ENCODE measurements at places on chromosomes 13 and 19.

DNA sequence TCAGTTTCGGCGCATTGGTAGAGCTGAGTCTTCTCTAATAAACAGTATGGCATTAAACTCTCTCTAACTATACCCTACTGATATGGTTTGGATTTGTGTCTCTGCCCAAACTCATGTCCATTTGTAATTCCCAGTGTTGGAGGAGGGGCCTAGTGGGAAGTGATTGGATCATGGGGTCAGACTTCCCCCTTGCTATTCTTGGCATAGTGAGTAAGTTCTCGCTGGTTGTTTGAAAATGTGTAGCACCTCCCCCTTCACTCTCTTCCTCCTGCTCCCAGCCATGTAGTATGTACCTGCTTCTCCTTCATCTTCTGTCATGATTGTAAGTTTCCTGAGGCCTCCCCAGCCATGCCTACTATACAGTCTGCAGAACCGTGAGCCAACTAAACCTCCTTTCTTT lies 682.7 kb upstream of the ARGLU1 start:
- no peak for DNase-seq

- no peak for DNase-seq
These were observed 513.1 kb downstream of the PCDH17 start for GRCh38 chr13:58144616-58145015.

DNA sequence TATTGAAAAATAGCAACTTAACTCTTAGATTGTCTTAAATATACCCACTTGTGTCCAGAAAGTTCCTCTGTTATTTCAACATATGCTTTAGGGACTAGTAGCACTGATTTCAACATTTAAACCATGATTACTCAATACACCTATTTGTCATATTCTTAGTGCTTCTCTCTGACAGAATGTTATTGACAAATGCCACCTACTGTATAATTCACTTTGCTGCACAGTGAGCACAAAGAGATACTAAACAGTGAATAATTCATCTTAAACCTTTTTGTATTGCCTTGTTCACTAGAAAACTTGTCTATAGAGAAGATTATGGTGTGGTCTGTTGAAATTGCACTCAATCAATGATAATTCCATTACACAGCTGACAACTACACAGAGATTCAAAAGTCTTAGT lies 692.6 kb downstream of the PCDH17 start:
- no peak for DNase-seq

DNA sequence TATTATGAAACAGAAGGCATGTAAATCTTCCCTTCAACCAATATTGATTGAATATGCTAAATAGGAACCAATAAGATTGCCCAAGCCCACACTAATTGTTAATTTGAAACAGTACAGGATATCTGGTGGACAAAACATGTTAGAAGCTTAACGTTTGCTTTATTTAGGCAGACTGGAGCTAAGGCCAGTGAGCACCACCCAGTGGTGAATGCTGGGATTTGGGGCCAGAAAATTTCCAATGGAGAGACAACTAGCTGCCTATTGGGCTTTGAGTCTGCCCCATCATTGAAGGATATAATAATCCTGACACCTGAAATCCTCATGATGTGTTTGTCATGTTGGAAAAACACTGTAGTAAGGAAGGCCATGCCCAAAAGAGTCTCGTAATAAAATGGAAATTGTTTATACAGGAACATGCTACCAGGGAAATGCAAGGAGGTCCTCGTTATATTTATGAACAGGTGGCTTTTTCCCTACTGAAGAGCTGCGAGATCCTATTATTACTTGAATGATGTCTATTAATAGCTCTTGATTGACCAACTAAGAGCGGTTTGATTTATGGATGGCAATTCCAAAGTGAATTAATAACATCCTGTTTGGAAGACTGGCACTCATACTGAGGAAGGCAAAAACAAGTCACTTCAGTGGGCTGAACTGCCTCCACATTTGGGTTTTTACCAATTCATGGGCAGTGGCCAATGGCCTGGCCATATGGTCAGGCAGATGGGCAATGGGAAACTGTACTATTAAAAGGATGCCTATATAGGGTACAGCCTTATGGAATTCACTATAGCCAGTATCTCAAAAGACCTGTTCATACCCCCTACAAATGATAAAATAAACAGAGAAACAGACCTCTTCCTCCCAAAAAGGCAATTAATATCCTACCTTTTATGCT lies 8.7 kb downstream of the SIGLECL1 start:
- peak; percentile 3 for DNase-seq

- no peak for DNase-seq
These were observed 144.4 kb downstream of the ZNF675 start for GRCh38 chr19:23542562-23542961.

GRCh38 chr19:56333506-56333905 lies 18.9 kb upstream of the ZSCAN5A start:
- peak; percentile 76 for DNase-seq

DNA sequence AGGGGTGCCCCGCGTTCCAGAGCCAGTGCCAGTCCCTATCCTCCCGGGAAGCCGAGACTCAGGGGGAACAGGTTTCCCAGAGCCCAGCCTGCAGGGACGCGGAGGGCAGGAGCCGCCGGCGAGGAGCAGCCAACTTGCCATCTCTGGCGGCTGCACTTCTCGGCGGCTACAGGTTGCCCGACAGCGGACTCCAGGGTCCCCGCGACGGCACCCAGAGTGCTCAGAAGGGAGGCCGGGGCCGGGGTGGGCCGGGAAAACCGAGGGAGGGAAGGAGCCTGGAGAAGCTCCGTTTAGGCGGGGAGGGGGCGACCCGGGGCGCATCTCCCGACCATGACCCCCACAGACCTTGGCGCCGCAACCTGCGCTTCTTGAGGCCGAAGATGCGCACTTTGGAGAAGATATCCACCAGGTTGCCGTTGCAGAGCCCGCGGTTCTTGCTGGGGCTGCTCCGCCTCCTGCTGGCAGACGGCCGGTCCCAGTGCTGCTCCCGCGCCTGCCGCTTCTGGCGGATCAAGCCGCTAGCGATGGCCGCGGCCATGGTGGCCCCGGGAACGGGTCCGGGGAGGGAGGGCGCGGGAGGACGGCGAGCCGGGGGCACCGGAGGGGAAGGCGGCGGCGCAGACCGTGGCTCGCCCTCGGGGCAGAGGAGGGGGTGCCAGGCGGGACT lies 463.8 kb downstream of the ITGBL1 start:
- DNase-seq, result peak; percentile 21

GRCh38 chr19:11138601-11139300 lies 16.8 kb downstream of the SPC24 start:
- DNase-seq, result peak; percentile 95

DNA sequence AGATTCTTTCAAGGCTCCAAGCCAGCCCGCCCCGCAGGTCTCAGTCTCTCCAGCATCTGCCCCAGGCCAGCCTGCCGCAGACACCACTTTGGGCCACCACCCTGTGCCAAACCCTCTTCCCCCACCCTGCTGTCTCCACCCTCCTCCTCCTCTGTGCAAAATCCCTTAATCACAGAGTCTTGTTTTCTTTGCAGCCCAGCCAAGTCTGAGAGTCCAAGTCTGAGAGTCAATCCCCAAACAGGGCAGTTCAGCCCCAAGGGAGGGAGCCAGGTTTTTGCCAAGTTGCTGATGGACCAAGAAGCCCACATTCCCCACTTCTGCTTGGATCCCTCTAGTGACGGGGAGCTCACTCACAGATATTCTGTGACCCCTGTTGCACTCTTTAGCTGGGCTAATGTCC lies 3.1 kb downstream of the ADAMTS10 start:
- DNase-seq, result peak; percentile 16

- DNase-seq, result no peak
These were observed 48.6 kb upstream of the RGCC start for GRCh38 chr13:41408746-41409145.

DNA sequence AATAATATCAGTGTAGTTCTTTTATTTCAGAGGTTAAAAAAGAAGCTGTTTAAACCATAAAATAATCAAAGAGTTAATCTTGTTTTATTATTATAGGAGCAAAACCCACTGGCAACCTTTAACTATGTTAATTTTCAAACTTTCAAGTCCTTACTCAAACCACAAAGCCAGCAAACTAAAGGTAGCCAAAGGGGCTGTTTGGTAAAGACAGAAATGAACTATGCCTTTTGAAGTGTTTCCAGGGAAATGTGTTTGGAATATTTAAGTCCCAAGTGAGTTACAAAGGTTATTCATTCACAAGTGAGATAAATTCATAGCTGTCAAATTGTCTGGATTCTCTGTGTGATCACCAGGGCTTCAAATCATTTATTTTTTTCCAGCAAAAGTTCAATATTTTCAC lies 264.7 kb downstream of the MZT1 start:
- DNase-seq, result no peak

DNA sequence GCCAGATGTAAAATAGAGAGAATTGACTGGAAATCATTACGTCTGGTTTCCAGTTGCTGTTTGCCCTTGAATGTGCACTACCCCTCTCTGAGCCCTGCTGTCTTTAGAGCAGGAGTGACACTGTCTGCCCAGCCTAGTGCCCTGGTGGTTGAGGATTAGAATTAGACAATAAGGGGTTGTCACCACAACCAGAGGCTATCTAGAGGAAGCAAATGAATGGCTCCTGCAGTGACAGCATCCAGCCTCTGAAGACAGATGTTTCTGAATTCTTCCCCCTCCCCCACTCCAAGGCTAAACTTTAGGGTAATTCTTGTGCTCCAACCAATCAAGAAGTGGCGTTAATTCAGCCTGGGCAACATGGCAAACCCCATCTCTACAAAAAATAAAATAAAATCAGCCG lies 2.0 kb downstream of the RAB8A start:
- no peak for DNase-seq

DNA sequence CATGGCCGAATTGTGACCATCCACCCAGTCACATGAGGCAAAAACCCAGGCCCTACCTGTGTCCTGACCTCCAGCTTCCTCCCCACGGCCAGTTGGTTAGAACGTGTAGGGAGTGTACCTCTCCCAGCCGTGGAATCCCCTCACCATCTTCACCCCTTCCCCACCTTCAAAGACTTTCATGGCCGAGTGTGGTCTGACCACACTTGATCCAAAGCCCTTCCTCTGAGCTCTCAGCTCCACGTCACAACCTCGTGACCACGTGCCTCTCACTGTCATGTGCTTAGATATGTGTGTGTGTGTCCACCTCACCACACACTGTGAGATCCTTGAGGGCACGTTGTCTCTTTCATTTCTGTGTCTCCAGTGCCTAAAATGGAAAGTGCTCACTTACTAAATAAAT lies 48.6 kb upstream of the UBE2L5 start:
- no peak for DNase-seq

DNA sequence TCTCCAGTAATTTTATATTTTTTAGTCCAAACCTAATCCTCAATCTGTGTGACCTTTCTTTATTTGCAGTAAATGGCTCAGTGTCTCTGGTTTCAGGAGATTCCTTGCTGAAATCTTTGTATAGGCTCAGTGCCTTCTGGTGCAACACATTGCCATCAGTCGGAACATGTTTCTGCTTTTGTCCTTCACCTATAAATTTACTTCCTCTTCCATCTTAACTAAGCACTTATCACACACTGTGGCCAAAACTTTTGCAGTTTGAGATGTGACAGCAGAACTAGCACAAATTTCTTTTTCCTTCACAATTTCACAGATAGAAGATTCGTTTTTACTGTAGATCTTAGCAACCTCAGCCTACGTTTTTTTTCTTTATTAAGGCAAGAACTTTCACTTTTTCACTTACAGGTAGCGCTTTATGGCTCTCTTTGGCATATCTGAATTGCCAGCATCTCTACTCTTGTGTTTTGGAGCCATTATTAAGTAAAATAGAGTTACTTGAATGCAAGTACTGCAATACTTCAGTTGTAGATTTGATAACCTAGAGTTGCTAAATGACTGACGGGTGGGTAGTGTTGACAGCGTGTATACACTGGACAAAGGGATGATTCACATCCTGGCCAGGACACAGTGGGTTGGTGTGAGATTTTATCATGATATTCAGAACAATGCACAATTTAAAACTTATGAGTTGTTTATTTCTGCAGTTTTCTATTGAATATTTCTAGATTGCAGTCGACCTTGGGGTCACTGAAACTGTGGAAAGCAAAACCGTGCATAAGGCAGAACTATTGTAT lies 44.3 kb downstream of the NDFIP2 start:
- DNase-seq, result no peak

DNA sequence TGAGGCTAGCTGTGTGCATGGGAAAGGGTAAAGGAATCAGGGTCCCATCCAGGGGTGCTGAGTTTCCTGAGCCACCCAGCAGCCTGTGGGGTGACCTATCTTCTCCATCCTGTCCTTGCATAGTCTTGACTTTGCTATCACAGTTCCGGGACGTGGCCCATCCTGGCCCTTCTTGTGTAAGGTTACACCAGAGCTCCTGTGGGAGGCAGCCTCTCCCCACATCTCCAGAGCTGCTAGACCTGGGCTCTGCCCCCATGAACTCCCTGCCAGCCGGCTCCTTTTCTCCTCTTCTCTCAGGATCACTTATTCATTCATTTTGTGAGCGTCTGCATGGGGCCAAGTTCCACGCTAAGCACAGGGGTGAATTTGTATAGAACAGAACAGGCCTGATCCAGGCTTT lies 238.9 kb downstream of the TSHZ3 start:
- peak; percentile 63 for DNase-seq

GRCh38 chr13:41307884-41308640 lies 3.0 kb upstream of the NAA16 start:
- no peak for DNase-seq

GRCh38 chr13:24684600-24684998 lies 4.4 kb downstream of the ATP12A start:
- DNase-seq, result no peak

DNA sequence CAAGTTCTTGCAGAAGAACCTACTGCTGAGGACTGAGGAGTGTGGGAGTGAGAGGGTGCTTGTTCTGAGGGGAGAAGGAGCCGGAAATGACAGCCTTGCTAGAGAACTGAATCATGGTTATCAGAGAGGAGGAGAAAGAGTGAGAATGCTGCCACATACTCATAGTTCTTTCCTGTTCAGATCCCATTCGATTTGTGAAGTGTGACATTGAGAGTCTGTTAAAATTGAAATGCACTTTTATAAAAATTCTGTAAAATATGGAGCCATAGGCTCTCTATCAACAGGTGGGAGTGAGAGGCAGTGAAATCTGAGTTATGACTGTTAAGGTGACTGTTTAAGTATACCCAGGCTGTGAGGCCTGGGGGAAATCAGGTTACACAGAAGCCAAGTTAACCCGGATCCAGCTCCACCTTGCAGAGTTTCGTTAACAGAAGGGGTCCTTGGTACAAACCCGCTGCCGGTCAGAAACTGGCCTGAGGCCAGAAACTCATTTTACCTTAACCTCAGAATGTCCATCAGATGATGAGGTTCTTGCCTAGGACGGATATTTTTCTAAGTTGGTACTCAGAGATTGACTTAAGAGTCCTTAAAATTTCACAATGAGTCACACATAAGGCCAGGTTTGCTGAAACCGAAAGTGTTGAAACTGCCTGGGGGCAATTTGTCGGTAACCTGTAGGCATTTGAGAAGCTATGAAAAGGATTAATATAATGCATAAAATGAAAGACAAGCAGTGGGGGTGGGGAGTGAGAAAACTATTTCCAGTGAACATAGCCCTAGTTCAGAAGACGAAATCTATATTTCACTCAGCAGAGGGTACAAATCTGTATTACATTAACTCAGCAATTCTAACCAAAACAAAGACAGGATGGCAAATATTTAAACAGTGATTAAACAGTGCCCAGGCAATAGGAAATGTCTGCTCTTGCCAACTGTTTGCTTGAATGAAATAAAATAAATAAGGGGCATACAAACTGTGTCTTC lies 350.5 kb downstream of the KCNRG start:
- DNase-seq, result peak; percentile 43

GRCh38 chr13:73288596-73288995 lies 229.8 kb downstream of the KLF5 start:
- no peak for DNase-seq

- DNase-seq, result no peak
These were observed 263.4 kb downstream of the FGF9 start for GRCh38 chr13:21934284-21934683.

Data from foreskin fibroblast (primary cell).